Stromal cell of bone marrow (primary cell): ENCODE measurements at places on chromosomes 4 and X.

DNA sequence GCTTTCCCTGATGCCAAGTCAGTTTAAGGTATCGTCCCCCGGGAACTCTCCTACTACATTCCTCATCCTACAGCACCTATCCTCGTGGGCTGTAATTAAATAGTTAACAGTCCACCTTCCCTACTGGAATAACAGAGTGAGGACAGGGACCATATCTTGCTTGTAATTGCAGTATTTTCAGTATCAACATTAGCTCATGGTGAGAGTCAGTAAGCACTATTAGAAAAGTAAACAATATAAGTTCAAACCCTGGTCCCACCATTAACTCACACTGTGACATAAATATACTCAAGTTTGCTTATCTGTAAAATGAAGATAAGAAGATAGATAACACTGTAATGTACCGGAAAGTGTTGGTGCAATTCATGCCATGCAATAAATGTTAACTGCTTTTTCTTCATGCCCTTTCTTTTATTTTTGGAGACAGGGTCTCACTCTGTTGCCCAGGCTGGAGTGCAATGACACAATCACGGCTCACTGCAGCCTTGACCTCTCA is 61.3 kb downstream of the SH3RF1 start:
- DNase-seq = no peak

GRCh38 chr4:102247041-102247440 is 98.2 kb downstream of the SLC39A8 start:
- DNase-seq = peak; percentile 18

DNA sequence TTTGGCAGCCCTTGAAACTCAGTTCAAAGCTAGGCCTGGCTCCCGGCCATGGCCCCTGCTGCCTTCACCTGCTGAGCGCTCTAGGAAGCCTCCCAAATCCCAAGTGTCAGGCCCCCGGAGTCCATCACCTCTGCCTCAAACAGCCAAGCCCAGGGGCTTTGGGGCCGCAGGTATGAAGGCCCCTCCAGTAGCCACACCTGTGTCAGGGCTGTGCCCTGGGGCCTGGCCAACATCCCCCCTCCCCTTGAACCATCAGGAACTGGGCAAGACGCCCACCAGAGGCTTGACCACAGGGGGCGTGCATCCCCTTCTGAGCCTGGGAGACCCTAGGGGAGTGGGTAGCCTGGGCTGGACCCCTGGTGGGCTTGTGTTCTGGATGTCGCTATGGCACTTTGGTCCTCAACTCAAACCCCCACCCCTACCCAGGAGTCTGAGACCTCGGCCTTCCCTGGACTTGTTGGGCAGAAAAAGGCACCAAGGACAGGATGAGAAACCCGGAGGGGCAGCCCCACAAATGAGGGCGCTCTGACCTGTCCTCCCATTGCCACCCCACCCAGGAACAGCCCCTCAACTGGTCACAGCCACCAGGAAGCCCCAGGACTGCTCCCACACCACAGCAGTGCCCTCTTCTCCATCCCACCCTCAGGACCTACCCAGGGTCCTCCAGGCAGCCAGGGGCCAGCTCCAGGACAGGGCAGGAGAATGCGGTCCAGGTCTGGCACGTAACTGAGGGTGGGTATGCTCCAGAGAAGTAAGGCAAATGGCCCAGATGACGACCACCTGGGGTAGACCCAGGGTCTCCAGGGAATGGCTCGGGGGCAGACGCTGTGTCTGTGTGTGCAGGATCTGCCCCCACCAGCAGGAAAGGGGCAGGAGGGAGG is 4.2 kb upstream of the SLBP start:
- no peak for DNase-seq

- no peak for DNase-seq
These were observed 626 bp downstream of the JADE3 start for GRCh38 chrX:46912603-46913491.

- DNase-seq = no peak
These were observed 48.7 kb downstream of the UCHL1 start for GRCh38 chr4:41305476-41305875.

DNA sequence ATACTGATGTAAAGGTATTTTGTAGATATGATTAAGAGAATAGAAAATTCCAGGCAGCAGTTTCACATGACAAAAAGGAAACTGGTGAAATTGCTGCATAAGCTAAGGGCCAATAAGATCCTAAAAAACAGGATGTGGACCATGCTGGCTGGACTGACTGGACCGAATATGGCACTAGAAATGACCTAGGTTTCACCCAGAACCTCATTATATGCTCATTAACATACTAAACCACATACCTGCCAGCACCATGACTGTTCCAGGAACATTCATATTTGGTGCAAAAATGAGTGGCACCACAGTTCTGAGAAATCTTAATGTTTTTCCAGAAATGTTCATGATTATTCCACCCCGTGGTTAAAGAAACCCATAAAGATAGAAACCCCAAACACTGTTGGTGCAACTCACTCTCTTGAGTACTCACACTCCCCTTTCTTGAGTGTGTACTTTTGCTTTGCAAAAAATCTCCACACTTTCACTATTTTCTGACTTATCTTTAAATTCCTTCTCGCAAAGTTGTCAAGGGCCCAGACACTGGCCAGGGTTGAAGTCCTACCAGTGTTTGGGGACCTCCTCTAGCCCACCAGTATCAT is 74.0 kb downstream of the FANCB start:
- DNase-seq = no peak

- DNase-seq = no peak
These were observed 2.6 kb downstream of the LSM6 start for GRCh38 chr4:146178126-146178525.

GRCh38 chrX:101564651-101565050 is 14.3 kb downstream of the ARMCX1 start:
- DNase-seq = no peak

GRCh38 chr4:8276358-8277240 is 7.0 kb downstream of the HTRA3 start:
- no peak for DNase-seq

- no peak for DNase-seq
These were observed 2.8 kb downstream of the GAB1 start for GRCh38 chr4:143339497-143339896.

DNA sequence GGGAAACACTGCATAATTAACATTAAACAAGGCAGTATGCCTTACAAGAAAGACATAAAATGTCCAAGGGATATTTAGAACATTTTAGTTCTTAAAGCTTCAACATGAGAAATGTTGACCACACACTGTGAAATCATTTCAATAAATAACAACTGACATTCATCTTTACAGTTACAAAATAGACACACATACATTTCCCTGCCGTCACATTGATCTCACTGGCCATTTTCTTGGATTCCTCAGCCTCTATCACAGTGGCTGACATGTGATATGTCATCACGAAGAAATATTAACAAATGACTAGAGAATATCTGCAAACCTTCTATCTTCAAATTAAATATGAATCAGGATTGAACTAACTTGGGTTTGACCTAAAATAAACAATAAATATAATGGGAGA is 1.9 kb downstream of the CXCL2 start:
- DNase-seq = no peak

- DNase-seq = no peak
These were observed 80.5 kb downstream of the NHSL2 start for GRCh38 chrX:71991164-71991563.

- DNase-seq = no peak
These were observed 44.1 kb upstream of the KDR start for GRCh38 chr4:55169352-55169961.

DNA sequence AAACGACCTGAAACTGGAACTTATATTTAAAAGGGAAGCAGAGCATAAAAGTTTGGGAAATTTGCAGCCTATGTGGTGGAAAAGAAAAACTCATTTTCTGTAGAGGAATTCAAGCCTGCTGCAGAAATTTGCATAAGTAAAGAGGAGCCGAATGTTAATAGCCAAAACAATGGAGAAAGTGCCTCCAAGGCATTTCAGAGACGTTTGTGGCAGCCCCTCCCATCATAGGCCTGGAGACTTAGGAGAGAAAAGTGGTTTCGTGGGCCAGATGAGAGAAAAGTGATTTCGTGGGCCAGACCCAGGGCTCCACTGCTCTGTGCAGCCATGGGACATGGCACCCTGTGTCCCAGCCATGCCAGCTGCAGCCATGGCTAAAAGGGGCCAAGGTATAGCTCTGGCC is 361.9 kb downstream of the PCDH19 start:
- DNase-seq = no peak

DNA sequence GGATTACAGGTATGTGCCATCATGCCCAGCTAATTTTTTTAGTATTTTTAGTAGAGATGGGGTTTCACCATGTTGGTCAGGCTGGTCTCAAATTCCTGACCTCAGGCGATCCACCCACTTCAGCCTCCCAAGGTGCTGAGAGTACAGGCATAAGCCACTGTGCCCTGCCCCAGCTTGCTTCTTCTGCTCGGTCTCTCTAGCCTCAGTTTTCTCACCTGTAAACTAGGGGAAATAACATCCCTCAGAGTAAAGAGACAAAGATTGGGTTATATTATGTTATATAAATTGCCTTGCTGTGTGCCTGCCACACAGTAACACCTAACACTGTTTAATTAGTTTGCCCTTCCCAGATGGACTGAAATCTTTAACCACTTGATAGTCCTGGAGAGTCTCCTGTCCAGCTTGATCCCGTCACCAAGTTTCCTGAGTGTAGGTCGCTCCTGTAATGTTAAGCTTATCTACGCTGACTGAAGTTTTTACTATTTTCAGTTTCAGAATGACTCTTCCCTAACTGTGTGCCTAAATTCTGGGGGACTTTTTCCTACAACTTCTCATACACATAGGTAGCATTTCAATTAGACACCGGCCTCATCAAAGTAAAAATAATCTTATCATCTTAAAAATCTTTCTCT is 412.7 kb upstream of the TENM3 start:
- no peak for DNase-seq

GRCh38 chr4:173855015-173855414 is 325.0 kb upstream of the HAND2 start:
- no peak for DNase-seq

GRCh38 chr4:152680988-152681603 is 1.3 kb upstream of the TMEM154 start:
- no peak for DNase-seq

- DNase-seq = no peak
These were observed 261.8 kb upstream of the ARX start for GRCh38 chrX:25277574-25277973.

- no peak for DNase-seq
These were observed 115.4 kb upstream of the NDST4 start for GRCh38 chr4:115228851-115229250.

- no peak for DNase-seq
These were observed 202.9 kb downstream of the CHIC1 start for GRCh38 chrX:73765776-73766430.

DNA sequence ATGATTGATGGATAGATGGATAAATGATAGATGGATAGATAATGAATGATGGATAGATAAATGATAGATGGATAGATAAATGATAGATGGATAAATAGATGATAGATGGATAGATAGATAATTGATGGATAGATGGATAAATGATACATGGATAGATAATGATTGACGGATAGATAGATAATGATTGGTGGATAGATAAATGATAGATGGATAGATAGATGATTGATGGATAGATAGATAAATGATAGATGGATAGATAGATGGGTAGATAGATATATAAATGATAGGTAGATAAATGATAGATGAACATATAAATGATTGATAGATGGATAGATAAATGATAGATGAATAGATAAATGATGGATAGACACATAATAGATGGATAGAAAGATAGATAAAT is 49.5 kb upstream of the SHOX start:
- DNase-seq = no peak

DNA sequence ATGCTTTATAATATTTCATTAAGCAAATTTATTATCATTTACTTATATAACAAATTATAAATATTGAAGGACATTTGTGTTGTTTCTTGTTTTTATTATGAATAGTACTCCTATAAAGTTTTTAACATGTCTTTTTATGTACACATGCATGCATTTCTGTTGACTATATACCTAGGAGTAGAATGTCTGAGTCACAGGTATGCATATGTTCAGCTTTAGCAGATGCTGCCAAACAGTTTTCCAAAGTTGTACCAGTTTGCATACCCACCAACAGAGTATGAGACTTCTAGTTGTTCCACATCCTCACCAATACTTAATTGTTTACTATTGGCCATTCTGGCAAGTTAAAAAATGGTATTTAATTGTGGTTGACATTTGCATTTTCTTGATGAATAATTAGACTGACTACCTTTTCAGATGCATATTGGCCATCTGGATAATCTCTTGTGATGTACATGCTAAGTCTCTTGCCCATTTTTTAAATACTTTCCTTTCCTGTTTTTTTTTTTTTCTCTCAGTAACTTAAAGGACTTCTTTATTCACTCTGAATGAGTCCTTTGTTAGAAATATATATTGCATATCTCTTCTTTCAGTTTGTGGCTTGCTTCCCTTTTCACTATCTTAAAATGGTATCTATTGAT is 132.2 kb upstream of the TRIM2 start:
- no peak for DNase-seq

DNA sequence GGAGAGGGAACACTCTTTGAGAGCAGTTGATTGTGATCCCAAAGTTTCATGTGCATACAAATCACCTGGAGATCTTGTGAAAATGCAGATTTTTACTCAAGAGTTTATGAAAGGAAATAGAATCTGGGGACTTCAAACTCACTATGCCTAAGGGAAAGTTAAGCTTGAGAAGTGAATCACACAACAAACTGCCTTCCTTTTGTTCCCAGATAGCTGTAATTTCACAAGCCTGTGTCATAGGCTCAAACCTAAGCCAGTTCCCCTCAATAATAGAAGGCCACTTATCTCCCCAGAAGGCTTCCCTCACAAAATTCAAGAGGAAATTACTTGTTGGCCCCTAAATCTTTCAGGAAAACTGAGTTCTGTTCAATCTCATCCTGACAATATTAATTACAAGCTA is 132.8 kb upstream of the MAGEB16 start:
- DNase-seq = no peak

- DNase-seq = no peak
These were observed 33.7 kb upstream of the ADAMTS3 start for GRCh38 chr4:72602396-72603376.

- no peak for DNase-seq
These were observed 22.7 kb upstream of the SRD5A3 start for GRCh38 chr4:55323375-55323774.

DNA sequence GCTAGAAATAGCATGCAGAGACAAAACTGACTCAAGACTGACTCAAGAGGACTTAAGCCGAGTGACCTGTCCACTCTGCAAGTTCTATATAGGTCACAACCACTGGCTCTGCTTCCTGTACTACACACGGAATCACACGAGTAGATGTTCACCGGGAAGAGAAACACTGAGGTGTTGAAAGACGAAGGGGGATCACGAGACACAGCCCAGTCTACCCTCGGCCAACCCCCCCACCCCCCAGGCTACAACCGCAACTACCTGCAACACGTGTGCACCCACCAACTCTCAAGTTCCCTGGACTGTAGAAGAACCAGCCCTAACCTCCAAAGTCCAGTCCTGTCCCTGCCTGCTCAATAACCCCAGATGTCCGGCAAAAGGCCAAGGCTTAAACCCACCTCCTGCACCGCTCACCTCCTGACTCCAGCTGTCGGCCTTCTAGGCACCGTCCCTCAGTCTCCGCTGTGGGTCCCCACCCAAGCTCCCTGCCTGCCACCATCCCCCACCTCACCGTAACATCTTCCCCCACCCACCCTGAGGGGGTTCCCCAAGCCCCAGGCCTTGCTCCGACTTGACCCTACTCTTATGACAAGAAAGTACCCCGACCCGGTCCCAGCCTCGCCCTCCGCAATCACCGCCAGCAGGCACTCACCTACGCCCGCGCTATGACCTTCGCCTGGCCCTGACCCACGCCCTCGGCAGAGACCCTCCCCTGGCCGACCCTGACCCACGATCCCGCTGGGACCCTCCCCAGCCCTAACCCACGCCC is 739 bp downstream of the GAK start:
- DNase-seq = peak; percentile 49

- DNase-seq = no peak
These were observed 10.3 kb downstream of the ATP5ME start for GRCh38 chr4:663438-664428.

GRCh38 chr4:131052646-131053045 is 1956.7 kb downstream of the C4orf33 start:
- no peak for DNase-seq
